Activated CD4-positive, alpha-beta T cell treated with anti-CD3 and anti-CD28 coated beads for 4 hours (primary cell): ENCODE measurements at places on chromosomes 11 and 22.

DNA sequence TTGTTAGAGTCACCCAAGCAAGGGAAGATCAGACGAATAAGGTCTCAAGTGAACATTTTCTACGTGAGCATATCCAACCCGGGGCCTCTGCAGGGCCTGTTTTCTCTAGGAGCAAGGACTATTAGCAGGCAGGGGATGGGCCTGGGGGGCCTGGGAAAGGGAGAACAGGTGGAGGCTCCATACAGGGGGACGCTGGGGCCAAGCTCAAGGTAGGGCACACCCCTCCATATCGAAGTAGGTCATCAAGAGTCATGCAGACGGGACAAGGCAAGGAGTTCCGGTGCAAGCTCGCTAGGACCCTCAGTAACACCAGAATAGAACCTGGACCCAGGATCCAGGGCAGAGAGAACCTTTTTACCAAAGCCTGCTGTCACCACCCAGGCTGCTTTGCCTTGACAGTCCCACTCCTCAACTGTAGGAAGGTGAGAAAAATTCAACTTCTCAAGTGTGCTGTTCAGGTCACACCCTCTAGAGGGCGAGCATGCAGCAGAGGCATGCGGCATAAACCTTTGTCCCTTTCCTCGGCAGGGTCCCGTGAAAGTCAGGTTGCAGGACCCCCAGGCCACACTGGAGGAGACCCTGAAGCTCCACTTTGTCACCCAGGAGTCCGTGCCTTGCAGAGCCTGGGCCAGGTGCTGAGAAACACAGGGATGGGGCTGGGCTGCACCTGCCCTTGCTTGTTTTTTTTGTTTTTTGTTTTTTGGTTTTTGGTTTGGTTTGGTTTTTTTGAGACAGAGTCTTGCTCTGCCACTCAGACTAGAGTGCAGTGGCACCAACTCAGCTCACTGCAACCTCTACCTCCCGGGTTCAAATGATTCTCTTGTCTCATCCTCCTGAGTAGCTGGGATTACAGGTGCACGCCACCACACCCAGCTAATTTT, 8.6 kb upstream of the APOBEC3B start:
- peak; percentile 27 for DNase-seq

- DNase-seq: no peak
Observed at GRCh38 chr22:37439347-37439746, 12.1 kb upstream of the ELFN2 start.

DNA sequence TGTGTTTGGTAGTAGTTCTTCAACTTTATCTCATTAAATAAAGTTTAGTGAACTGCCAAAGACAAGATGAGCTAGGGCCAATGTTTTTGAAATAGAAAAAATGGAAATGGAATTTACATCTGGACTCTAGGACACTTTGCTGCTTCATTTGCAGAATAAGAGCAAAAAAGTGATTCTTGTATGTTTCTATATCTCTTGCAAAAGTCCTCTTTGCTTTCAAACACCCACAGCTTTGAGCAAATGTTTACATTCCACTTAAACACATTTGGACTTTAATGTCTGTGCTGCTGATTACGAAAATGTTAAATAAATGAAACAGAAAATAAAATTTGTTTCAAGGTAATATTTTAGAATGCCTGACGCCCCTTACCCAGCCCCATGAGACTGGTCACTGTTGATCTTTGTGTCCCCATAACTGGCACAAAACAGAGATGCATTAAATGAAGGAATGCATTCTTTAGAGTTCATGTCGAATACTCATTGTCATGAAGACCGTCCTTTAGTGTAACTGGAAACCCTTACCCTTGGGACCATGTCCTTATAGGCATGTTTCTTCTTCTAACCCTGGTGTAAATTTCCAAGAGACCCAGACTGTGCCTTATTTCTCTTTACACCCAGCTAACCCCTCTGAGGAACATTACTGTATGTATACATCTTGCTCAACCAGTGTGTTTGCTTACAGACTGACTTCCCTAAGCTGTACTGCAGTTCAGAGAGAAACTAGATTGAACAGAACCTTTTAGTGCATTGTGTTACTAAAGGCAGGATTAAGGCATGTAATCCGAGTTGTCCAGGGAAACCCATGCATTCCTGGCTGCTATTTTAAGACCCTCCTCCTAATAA, 199.7 kb downstream of the NAV2 start:
- no peak for DNase-seq

- no peak for DNase-seq
Observed at GRCh38 chr11:93567401-93567895, 24.3 kb upstream of the SMCO4 start.

DNA sequence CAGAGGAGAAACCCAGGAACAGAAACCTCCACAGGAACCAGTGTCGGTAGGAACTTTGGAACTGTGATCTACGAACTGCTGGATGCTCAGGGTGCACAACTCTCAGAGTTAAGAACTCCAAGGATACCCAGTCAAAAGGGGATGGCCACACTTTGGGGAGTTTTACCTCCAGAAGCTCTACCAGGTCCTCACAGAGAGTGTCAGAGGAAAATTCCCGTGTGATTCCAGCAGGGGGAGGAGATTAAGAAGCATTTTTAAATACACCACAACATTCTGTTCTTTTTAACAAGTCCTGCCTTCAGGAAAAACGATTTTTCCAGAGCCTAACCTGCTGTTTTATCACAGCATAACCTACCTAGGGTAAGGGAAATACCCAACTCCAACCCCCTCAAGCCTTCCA, 104.0 kb downstream of the SOX6 start:
- DNase-seq: no peak

DNA sequence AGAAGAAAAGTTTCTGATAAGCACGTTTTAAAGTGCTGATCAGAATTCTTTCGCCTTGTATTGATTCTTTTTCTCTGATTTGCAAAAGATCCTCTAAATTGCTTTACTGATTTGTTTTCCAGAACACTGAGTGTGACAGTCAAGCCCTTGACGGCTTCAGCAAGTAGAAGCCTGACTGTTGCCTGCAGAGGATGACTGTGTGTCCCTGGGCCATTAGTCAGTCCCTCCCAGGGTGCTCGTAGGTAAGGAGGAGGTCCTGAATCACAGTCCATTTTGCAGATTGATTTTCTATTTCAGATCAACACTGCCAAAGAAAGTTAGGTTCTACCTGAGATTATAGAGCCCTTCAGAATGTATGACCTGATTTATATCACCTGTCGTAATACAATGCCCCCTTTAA, 38.6 kb upstream of the POGLUT3 start:
- no peak for DNase-seq

- no peak for DNase-seq
Observed at GRCh38 chr11:43920598-43921419, 21.6 kb upstream of the C11orf96 start.

DNA sequence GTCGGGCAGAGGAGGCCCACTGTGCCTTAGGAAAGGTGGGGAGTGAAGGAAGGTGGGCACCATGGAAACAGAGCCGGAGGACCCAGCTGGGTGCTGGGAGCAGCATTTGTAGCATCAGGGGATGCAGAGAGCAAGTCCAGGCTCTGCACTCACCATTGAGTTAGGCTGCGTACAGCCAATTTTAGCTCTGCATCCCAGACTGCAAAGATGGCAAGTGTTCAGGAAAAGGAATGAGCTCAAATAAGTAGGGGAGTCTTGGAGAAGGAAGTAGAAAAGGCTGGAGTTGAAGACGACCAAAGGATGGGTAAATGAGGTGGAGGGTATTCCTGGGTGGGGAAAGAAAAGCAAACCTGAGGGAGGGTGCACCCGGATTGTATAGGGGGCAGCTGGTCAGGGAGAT, 31.6 kb upstream of the ETS1 start:
- DNase-seq: no peak

- DNase-seq: no peak
Observed at GRCh38 chr22:37601540-37602442, 6.8 kb upstream of the GGA1 start.

GRCh38 chr11:69920345-69921127, 101.3 kb upstream of the FGF3 start:
- DNase-seq: no peak

- no peak for DNase-seq
Observed at GRCh38 chr11:29129844-29130243, 887.0 kb downstream of the KCNA4 start.

- peak; percentile 71 for DNase-seq
Observed at GRCh38 chr22:17742527-17742902, 31.8 kb downstream of the BID start.

- no peak for DNase-seq
Observed at GRCh38 chr11:93481696-93482095, 61.5 kb downstream of the SMCO4 start.

DNA sequence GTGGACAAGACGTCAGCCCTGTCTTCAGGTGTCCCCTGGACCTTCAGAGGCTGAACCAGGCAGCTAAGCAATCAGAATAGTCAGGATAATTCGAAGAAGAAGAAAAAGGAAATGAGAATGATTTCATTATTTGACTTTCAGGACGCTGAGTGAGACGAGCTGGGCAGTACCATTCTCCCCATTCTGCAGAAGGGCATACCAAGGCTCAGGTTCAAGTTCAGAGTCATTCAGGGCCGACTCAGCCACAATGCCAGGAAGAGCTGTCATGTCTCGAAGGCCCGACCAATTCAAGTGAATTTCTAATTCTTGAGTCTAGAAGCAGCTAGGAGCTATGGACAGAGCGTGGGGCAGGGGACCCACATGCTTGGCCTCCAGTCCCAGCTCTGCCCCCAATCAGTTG, 33.8 kb upstream of the CD82 start:
- no peak for DNase-seq

DNA sequence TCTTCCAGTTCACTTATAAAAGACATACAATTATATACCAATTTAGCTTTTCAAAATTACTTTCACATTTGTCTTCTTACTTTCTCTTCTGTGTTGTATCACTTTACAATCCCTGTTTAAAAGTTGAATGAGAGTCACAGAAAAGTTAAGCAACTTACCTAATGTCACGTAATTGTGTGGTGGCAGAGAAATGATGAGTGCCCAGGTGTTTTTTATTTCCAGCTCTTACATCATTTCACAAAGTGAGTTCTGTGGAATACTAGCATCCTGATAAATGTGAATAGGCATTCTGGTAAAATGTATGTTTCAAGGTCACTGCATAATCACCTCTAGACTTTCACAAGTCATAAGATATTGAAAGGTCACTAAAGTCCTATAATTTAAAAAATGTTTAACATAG, 133.0 kb upstream of the FIBIN start:
- DNase-seq: no peak

DNA sequence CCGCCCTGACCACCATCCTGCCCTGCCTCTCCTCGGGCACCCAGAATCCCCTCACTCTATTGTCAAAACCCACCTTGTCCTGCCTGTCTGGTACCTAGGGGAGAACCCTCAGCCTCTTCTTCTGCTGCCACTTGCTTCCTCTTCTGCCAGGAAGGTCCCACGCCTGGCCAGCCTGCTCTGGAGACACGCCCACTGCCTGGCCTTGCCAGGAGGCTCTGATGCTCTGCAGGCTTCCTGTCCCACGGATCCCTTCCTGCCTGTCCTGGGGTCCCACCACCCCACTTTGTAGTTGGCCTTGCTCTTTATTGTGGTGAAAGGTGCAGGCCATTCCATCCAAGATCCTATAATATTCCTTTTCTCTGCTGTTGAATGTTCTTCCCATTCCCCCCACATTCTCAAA, 63.4 kb downstream of the BMAL1 start:
- no peak for DNase-seq

DNA sequence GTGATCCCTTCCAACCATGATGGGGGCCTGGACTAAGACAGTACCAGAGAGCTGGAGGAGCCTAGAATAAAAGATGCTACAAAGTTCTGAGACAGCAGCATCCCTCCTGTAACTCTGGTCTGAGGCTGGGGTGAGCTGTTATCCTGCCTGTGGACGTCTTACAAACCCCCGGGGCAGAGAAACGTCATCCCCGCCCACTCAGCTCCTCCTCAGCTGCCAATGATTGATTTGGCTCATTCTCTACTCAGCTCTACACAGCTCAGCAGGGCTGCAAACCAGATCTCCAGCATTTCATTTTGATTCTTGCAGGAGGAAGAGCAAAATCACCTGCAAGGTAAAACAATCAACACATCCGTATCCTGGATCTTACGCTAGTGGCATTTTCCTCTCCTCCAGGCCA, 55.5 kb downstream of the CSNK2A3 start:
- no peak for DNase-seq

DNA sequence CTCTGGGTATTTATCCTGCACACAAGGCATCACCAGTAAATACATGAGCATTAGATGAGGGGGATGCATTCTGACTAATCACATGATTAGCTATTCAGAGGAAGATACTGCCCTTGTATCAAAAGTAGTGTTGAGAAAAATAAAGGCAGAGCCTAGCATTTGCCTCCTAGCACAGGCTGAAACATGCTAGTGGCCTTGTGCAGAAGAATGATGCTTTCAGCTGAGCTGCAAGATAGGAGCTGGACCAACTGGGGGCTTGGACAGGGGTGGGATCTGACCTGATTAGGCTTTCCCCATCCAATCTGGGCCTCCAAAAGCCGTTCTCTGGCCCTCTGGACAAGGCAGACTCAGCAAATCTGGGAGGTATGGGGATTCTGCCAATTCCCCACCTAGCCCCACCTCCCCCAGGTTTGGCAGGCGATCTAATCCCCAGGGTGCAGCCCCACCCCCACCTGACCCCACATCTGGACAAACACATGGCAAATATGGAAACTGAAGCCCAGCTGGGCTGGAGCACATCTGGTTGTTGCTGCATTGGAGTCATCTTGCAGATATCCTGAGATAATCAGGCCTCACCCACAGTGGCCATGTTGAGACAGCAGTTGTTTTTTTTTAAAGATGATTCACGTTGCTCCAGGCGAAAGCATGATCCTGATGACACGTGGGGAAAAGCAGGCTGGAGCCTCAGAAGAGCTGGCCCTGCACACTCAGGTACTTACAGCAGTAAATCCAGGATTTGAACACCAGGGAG, 4.4 kb upstream of the MISFA start:
- no peak for DNase-seq

DNA sequence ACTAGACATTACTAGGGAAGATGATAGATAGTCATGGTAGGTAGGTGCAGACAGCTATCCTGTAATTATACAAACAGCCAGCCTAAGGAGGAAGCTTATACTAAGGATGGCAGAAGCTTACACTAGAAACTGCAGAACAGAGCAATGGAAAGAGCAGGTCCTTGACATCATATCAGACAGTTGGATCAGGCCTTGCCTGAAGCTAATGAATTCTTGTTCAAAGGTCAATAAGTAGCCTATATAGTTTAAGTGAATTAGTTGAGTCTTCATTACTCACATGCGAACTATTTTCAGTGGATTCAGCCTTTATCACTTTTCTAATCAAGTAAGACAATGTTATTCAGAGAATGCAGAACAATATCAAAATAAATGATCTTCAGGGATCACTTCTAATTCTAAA, 22.3 kb upstream of the GRK3 start:
- DNase-seq: no peak

DNA sequence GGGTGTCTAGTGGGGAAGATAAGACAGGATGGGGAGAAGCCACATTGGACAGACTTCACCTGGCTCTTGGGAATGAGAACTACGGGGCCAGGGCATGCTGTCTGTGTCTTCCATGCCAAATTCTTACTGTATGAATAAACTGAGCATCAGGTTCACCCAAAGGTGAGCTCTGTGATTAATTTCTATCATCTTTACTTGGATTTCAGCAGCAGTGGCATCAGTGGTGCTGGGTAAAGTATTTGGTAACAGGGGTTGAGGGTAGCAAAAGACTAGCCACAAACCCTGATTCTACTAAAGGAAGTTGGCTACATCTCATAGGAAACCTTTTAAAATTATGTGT, 38.8 kb downstream of the IRAG1 start:
- DNase-seq: no peak
